ENCODE measurements at places on chromosomes 13 and 19. TPM values are rescaled to one million over a fixed set of nuclear protein-coding genes. Genes with fewer than 3 reads are reported as not detected.

GSX1 gene
- not detected for total RNA-seq

FXYD7 gene
- not detected for total RNA-seq

ATP4A gene
- total RNA-seq = not detected

CYP4F2 gene
- total RNA-seq = not detected

CLEC4M gene
- 143 TPM for total RNA-seq

CACNG7 gene
- total RNA-seq = not detected

ENOX1 gene
- total RNA-seq = 1.2 TPM

PRSS57 gene
- total RNA-seq = not detected

PRTN3 gene
- not detected for total RNA-seq

ZNF726 gene
- total RNA-seq = 3.5 TPM

IGSF23 gene
- 0.13 TPM for total RNA-seq

KRI1 gene
- 6.2 TPM for total RNA-seq

FCAR gene
- not detected for total RNA-seq

ERICH4 gene
- total RNA-seq = not detected

FXYD1 gene
- not detected for total RNA-seq

HIF3A gene
- 14.8 TPM for total RNA-seq

SCN1B gene
- total RNA-seq = 5.2 TPM

BCL2L12 gene
- total RNA-seq = 4.0 TPM

EFNA2 gene
- total RNA-seq = 0.25 TPM

KLK2 gene
- total RNA-seq = not detected

NPAS1 gene
- not detected for total RNA-seq

PRRG2 gene
- 2.4 TPM for total RNA-seq

RNF17 gene
- total RNA-seq = not detected

DOHH gene
- total RNA-seq = 13.9 TPM

SLC17A7 gene
- total RNA-seq = 0.13 TPM

HS6ST3 gene
- under 0.01 TPM for total RNA-seq

R3HDM4 gene
- total RNA-seq = 47.7 TPM

CEACAM7 gene
- 0.39 TPM for total RNA-seq

RFX2 gene
- 5.7 TPM for total RNA-seq

SYNE4 gene
- under 0.01 TPM for total RNA-seq

RNF113B gene
- total RNA-seq = not detected

CGB8 gene
- total RNA-seq = not detected

FGF9 gene
- not detected for total RNA-seq

C19orf85 gene
- total RNA-seq = not detected

IFI30 gene
- total RNA-seq = 4.5 TPM

CKM gene
- not detected for total RNA-seq

GPR42 gene
- not detected for total RNA-seq

ZNF506 gene
- 5.5 TPM for total RNA-seq

KIR3DL2 gene
- not detected for total RNA-seq

CYP4F12 gene
- not detected for total RNA-seq

ZNF560 gene
- under 0.01 TPM for total RNA-seq

HMGB1 gene
- 230 TPM for total RNA-seq

KLK5 gene
- total RNA-seq = not detected

SHC2 gene
- total RNA-seq = 7.6 TPM

GNA15 gene
- 0.13 TPM for total RNA-seq

KCNN1 gene
- total RNA-seq = 0.25 TPM

VSTM1 gene
- not detected for total RNA-seq

C19orf38 gene
- 0.13 TPM for total RNA-seq

PTGER1 gene
- total RNA-seq = 0.25 TPM
